ENCODE measurements at places on chromosomes 16 and 17.
A peak's percentile ranks its signal among the peaks of the same experiment; 100 is the strongest.

GRCh38 chr16:70676675-70677498 lies 9.0 kb downstream of the MTSS2 start:
- DNase-seq, result no peak

DNA sequence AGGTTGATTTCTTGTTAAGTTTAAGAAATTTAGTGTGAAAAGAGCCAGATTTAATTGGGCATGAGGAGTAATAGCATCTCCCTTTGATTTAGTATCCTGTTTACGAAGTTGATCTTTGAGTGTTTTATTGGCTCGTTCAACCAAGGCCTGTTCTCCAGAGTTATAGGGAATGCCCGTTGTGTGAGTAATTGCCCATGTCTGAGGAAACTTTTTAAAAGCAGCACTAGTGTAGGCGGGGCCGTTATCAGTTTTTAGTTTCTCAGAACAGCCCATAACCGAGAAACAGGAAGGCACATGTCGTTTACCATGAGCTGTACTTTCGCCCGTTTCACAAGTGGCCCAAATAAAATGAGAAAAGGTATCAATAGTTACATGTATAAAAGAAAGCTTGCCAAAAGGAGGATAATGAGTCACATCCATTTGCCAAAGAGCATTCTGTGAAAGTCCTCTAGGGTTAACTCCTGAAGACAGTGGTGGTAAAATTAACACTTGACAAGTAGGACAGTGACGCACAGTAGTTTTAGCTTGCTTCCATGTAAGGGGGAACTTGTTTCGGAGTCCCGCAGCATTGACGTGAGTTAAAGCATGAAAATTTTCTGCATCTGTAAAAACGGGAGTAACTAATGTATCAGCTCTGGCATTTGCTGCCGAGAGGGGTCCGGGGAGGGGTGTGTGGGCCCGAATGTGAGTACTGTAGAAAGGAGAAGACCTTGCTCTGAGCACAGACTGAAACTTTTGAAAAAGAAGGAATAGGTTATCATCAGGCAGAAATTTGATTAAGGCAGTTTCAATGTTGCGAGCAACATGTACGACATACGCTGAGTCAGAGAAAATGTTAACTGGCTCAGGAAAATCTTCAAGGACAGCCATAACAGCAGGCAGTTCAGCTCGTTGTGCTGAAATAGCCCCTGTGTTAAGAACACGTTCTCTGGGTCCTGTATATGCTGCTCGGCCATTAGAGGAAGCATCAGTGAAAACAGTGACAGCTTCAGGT lies 18.5 kb upstream of the KCTD5 start:
- DNase-seq, result peak; percentile 63

DNA sequence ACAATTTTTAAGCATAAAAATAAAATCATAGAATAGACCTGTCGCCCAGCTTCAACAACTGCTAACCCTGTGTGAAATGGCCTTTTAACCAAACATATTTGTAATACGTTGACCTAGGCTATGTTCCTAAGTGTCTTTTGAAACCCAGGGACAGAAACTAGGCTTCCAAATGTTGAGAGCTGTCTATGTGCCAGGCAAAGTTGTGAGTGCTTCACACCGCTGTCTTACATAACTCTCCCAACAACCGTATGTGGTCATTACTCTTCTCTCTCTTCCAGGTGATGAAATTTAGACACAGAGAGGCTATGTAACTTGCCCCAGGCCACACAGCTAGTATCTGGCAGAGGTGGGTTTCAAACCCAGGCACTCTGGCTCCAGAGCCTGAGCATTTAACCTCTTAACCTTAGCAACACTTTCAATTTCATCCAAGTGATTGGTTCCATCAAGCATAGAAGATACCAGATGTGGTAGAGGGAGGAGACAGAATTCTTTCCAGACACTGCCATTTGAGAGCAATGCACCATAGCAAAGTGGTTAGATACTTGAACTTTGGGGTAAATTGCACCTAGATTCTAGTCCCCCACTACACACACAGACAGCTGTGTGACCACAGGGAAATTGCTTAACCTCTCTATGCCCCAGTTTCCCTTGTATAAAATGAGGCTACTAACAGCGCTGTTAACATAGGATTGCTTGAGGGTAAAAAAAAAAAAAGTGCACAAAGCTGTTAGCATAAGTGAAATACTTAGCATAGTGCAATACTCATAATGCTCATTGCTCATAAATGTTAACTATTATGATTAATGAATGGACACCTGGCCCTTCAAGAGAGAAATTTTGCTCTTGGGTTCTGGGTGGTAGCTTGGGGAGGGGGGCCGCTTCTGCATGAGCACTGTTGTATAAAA lies 160.6 kb downstream of the IRX3 start:
- DNase-seq, result no peak

GRCh38 chr17:56994009-56994792 lies 16.3 kb downstream of the SCPEP1 start:
- no peak for DNase-seq

- no peak for DNase-seq
Observed at GRCh38 chr17:56130026-56130425, 23.2 kb upstream of the ANKFN1 start.

DNA sequence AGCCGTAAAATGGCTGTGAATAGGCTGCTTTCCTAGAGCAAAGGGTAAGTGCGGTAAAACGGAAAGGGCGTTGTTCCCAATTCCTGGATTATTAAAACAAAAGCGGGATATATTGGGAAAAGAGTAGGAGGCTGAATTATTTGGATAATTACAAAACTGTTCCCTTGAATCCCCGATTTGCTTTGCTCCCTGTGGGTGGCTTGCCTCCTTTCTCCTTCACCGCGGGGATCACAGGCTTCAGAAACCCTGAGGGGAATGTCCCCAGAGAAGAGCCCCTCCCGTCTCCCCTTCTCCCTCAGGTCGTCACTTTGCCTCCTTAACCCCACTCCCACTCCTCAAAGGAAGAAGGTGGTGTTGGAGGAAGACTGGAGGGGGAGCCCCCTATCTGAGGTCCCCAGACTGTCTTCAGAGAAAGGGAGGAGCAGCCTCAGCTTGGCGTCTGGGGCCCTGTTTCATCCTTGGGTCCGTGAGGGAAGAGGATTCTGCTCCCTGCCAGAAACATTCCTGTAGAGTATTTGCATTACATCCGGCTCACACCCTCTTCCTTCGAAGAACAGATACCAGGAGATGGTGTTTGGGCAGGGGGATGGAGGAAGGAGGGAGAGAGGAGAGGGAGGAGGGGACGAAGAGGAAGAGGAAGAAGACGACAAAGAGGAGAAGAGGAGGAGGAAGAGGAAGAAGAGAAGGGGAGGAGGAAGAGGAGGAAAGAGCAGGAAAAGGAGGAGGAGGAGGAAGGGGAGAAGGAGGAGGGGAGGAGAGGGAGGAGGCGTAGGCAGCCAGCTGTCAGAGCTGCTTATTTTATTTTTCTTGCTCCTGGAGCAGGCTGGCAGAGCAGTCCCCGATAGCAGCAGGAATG lies 31.8 kb downstream of the MRM1 start:
- no peak for DNase-seq

DNA sequence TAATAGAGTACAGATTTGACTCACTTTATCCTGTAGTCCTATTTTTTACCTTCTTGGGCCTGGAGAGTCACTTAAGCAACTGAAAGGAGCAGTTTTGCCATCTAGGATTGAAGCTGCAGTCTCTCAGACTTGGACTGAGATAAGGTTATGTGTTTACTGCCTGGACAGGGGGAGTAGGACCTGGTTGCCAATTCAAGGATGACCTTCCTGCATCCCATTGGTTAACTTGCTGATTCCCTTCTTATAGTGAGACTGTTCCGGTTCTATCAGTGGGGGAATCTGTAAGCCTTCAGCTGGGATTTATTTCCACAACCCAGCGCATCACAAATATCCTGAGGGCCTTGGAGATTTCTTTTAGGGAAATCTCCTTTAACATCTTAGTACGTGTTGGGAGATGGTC lies 2.9 kb downstream of the UBN1 start:
- DNase-seq, result no peak

GRCh38 chr16:76900285-76901263 lies 290.4 kb upstream of the MON1B start:
- DNase-seq, result no peak

- no peak for DNase-seq
Observed at GRCh38 chr16:89400740-89401139, 89.6 kb downstream of the ANKRD11 start.

- no peak for DNase-seq
Observed at GRCh38 chr16:70795296-70795912, 5.6 kb downstream of the VAC14 start.

DNA sequence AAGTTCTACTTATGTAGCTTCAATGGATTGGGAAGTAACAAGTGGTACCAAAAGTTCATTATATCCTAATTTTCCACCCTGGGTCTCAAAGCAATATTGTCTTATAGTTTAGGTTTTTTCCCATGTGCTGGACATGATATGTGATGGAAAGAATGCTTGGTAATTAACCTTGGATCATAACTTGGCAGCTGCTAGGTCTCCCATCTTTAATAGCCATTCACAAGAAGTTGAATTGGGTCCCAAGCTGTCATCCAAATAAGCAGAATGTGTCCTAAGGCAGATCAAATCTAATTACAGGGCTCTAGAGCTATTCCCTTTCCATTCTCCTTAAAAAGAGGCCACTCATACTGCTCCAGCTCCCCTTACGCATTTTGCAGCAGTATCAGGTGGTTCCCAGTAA lies 44.7 kb upstream of the KCNJ16 start:
- DNase-seq, result peak; percentile 64

DNA sequence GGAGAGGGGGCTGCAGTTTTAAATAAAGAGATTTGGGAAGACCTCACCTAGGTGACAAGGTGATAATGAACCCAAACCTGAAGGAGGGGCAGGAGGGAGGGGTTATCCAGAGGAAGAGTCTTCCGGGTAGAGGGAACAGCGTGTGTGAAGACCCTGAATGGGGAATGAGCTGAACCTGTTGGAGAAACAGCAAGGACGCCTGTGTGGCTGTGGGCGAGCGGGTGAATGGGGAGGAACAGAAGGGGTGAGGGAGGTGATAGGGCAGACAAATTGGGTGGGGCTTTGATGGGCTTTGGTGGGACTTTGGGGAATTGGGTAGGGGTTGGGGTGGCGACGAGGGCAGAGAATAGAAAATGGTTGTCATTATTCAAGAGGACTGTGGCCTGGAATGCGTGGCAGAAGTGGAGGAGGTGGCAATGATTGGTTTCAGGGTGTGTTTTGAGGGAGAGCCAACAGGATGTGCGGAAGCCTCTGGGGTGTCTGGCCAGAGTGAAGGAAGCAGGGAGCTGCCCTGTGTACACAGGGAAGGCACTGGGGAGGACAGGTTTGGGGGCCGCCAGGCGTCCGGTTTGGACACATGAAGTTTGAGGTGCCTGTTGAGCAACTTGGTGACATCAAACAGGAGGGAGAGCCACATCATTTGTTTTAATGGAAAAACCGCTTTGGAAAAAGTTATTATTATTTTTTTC lies 48.7 kb downstream of the NKD1 start:
- no peak for DNase-seq

DNA sequence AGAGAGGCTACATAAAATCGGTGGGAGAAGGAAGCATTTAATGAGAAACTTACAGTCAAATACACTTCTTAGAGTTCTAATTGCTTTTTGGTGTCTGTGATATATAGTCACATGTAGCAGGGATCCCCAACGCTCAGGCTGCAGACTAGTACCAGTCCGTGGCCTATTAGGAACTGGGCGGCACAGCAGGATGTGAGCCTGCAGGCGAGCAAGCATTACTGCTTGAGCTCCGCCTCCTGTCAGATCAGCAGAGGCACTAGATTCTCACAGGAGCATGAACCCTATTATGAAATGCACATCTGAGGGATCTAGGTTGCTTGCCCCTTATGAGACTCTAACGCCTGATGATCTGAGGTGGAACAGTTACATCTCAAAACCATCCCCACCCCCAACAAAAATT lies 158.5 kb downstream of the TANC2 start:
- DNase-seq, result no peak

DNA sequence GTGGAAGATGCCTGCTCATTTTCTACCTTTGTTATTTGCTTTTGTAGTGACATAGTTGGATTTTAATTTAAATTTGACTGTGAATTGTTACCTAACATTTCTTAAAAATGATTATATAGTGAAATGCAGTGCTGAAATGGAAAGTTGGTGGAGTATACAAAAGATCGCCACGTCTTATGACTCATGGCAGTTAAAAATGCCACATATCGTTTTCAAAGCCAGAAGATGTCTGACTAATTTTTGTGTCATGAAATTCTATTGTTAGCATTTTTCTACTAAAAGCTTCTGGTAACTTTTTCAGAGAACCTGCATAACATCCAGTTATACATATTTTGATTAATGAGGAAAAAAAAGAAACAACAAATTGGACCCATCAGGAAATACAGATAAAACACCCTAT lies 20.6 kb downstream of the MAP2K4 start:
- no peak for DNase-seq

DNA sequence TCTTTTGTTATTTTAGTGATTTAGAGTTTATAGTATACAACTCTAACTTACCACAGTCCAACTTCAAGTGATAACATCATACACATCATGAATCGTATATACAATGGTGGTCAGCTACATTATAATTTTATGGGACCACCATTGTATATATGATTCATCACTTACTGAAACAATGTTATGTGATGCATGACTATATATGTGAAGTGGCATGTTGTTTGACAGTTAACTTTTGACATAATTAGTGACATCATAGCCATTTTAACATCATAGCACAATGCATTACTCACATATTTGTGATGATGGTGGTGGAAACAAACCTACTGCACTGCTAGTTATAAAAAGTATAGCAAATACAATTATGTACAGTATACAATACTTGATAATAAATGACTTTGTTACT lies 21.9 kb downstream of the DYNLL2 start:
- no peak for DNase-seq

DNA sequence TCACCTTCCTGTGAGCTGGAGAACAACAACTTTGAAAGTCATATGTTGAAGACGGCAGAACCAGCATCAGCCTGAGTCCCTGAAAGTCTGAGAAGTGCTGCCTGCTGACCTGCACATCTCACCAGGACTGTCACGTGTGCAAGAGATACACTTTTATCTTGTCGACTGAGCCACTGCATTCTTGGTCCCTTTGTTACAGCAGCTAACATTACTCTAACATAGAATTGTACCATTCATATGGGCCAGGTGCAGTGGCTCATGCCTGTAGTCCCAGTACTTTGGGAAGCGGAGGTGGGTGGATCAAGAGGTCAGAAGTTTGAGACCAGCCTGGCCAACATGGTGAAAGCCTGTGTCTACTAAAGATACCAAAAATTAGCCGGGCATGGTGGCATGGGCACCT lies 40.1 kb downstream of the MARCHF10 start:
- DNase-seq, result no peak

- DNase-seq, result no peak
Observed at GRCh38 chr16:64864232-64864809, 257.5 kb downstream of the CDH11 start.

Data from NCI-H1417 (cell line).